Endothelial cell (in vitro differentiated cells): ENCODE measurements at places on chromosomes 11 and 22. TPM values are rescaled to one million over a fixed set of nuclear protein-coding genes. Genes with fewer than 3 reads are reported as not detected.

The CHST1 gene
- total RNA-seq = 275 TPM

The ANO9 gene
- total RNA-seq = 0.41 TPM

The XNDC1N gene
- total RNA-seq = 3.5 TPM

The ENDOD1 gene
- 4.5 TPM for total RNA-seq

The CARD16 gene
- not detected for total RNA-seq

GRCh38 chr11:34236572-34236971, 121.2 kb downstream of the ABTB2 start:
- DNase-seq = no peak

DNA sequence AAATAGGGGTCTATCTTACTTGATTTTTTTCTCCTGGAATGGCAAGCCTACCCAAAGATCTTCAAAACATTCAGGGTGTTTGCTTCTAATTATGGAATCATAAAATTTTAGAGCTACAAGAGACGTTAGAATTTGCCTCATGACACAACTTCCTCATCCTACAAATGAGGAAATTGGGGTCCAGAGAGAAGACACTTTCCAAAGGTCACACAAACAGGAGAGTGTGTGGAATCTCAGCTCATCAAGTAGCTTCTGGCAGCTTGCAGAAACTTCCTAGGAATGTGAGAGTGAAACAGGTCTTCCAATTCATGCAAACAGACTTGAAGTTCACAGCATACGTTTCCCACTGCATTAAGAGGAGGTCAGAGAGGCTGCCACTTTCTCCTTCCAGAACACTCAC, 976.0 kb downstream of the OPCML start:
- no peak for DNase-seq

DNA sequence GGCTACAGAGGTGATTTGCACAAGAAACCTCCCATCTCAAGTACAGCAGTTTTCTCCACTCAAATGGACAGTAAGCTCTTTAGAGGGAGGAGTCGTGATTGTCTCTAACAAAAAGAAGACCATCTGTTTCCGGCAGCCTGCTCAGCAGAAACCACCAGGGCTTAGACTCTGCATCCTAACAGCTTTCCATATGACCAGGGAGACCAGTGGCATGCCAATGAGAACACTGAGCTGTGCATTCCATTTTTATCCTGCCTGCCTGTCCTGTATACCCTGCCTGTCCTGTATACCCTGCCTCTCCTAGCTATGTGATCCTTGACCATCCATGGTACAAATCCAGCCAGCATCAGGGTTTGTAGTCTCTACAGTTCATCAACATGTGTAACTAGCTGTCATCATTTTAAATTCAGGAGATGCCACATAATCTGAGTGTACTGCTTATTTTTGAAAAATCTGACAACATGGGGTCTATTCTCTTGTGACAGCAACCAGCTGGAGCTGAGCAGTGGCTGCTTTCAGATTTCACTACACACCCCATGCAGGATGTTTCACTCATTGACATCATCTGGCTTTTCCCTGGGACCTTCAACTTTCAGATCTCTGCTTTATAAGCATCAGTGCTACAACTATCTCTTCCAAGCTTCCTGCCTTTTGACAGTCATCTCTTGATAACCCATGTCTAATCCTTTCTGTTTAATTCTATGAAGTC, 50.5 kb upstream of the POU2AF2 start:
- DNase-seq = no peak

- DNase-seq = no peak
Measured at GRCh38 chr11:118088531-118088930, 1.8 kb upstream of the SMIM35 start.

DNA sequence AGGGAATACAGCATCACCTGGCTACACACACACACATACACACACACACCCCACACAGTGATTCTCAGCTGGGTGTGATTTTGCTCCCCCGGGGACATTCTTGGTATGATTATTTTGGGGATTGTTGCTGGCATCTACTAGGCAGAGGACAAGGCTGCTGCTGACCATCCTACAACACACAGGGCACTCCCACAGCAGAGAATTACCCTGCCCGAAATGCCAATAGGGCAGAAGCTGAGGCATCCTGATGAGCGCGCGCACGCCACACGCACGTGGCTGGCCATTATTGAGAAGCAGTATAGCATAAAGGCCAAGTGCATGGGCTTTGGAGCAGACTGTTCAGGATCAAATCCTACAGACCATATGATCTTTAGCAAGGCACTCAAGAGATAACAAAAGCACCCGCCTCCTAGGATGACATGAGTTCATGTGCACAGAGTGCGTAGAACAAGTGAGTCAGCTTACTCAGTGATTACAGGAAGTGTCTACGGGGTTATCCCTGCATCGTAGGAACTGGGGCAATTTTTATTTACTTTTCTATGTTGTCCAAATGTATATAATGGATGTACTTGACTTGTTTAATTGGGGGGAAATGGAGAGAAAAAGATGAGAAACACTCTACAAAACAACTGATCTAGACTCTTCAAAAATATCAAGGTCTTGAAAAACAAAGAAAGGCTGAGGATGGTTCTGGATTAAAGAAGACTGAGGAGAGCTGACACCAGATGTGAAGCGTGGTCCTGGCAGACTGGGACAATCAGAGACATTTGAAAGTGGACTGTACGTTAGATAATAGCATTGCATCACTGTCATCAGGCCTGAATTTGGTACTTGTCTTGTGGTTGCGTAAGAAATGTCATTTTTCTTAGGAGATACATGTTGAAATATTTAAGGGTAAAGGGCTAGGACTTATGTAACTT, 7.2 kb upstream of the EHD1 start:
- DNase-seq = no peak

GRCh38 chr11:116853461-116854073, 16.1 kb upstream of the APOA1 start:
- no peak for DNase-seq

DNA sequence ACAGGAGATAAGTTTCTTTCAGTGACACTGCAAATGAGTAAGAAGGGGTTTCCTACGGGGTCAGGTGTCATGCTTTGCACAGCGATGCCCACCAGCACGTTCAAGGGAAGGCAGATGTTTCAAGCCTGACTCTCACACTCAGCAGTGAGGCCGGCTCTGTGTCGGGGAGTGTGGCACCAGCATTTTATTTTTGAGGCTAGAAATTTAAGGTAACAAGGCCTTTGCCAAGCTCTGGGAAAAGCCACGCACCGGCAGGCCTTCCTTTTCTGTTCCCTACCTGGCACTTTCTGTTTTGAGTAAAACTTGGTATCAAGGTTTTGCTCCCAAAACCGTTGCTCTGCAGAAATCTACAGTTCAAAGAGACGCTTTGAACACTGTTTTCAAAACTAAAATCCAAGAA, 38.0 kb downstream of the TOLLIP start:
- no peak for DNase-seq

- DNase-seq = no peak
Measured at GRCh38 chr11:7646866-7647265, 26.4 kb downstream of the CYB5R2 start.

DNA sequence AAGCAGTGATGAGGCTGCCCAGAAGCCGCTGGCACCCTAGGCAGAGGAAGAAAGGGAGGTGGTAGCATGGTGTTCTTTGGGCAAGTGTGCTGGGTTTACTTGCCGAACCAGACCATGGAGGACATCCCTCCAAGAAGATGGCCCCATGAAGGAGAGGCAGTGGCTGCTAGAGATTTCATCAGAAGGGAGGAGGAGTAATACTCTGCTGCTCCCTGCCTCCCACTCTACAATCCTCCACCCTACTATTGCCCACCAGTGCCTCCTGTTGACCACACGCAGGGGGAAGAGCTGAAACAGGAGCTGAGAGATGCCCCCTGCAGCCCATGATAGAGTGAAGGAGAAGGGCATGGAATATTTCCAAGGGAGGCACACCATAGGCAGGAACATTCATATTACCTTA, 51.0 kb upstream of the PRSS23 start:
- DNase-seq = no peak

DNA sequence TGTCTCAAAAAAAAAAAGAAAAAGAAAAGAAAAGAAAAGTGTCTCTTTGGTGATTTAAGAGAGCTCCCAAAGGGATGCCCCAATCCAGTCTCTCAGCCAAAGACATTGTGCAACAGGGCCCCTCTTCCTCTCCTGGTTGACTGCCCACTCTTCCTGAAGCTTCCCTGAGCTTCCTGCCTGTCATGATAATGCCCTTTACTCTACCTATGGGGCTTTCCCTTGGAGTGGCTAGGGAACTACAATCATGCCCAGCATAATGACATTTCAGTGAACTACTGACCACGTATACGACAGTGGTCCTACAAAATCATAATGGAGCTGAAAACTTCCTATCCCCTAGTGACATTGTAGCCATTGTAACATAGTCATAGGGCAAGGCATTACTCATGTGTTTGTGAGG, 118.0 kb downstream of the RASSF10 start:
- DNase-seq = no peak

DNA sequence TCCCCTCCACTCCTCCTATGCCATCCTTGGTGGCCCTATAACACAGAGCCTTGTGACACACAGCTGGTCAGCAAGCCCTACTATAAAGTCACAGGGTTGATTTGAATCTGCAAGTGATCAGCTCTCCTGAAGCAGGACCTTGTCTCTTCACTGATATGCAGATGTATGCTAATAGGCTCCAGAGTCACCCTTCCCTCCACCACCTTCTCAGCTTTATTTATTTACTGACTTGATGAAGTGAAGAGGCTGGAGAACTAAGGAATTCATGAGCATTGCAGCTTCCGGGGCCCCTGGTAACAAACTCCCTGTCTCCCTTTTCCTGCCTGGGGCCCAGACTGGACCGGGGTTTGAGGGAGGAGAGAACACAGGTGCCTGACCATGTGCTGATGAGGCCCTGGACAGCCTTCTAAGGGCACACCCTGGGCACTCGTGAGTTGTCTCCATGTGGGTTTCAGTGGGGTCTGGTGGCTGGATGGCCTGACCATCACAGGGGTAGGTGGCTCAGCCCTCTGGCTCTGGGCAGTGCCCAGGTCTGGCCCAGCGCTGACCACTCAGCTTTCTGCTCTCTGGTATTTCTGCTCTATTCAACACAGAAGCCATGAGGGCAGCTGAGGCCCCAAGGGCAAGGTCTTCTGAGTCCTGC, 307.5 kb downstream of the NTM start:
- DNase-seq = no peak

GRCh38 chr11:128627666-128628324, 40.4 kb upstream of the ETS1 start:
- no peak for DNase-seq
